NCI-H524 (cell line): ENCODE measurements at places on chromosomes 3 and 15.
A peak's percentile ranks its signal among the peaks of the same experiment; 100 is the strongest.

- DNase-seq: no peak
Measured at GRCh38 chr15:33098094-33099058, 96.1 kb downstream of the FMN1 start.

GRCh38 chr15:91227766-91228165 lies 127.7 kb downstream of the SV2B start:
- no peak for DNase-seq

GRCh38 chr3:183396662-183397391 lies 31.6 kb downstream of the MCF2L2 start:
- no peak for DNase-seq

GRCh38 chr15:45618813-45619212 lies 16.0 kb upstream of the SQOR start:
- DNase-seq: peak; percentile 80

GRCh38 chr15:40097968-40098476 lies 10.7 kb downstream of the BMF start:
- no peak for DNase-seq

DNA sequence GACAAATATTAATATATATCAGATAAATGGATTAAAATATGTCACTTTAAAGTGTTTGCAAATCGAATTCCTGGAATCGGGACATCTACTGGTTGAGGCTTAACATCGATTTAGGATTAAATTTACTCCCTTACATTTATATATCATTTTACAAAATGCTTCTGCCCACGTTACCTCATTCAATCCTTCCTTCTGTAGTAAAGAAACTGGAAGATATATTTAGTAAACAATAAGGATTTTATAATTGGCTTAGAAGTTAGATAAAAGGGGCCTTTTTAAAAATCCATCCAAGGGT lies 1.3 kb downstream of the CLPX start:
- DNase-seq: no peak

DNA sequence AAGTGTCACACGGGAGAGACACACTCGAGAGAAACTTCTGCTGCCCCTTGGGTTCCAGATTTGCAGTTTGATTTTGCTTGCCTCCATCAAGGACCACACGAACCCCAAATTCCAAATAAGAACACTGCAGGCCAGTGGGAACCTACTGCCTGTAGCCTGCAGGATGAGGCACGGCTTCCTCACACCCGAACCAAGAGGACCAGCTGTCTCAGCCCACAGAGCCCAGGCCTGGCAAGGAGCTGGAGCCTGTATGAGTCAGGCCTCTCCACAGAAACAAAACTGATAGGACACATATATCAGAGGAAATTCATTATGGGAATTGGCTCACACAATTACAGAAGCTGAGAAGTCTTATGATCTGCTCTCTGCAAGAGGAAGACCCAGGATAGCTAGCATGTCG lies 188.1 kb upstream of the NSMCE3 start:
- no peak for DNase-seq

DNA sequence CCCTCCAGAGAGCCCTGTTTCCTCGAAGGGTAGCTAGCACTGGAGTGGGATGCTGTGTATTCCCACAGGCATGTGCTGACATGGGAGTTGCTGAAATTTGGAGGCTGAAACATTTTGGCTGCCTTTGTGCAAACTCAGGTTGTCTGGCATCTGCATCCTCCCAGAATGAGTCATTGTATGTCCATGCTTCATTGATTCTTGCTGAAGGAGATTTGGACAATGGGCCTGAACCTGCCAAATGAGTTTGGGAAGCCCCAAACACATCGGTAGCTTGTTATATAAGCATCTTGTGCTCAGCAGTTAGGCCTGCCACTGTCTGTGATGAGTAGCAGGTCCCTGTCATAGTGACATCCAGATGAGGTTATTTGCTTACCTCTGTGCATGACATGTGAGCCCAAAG lies 160.0 kb downstream of the IL5RA start:
- no peak for DNase-seq

DNA sequence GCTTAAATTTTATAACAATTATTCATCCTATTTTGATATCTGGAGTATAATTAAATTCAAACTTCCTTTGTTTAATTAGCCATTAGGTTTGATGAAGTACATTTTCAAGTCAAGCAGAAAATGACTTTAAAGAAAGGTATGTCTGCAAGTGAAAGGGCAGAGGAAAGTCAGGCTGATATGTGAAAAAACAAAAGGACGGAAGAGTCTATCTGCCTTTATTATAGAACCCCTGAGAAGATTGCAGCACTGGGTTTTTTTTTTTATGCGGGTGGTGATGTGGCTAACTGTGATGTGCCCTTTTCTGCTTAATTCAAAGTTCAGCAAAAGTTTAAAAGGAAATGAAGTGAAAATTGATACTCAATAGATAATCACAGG lies 83.2 kb downstream of the COL8A1 start:
- DNase-seq: no peak

DNA sequence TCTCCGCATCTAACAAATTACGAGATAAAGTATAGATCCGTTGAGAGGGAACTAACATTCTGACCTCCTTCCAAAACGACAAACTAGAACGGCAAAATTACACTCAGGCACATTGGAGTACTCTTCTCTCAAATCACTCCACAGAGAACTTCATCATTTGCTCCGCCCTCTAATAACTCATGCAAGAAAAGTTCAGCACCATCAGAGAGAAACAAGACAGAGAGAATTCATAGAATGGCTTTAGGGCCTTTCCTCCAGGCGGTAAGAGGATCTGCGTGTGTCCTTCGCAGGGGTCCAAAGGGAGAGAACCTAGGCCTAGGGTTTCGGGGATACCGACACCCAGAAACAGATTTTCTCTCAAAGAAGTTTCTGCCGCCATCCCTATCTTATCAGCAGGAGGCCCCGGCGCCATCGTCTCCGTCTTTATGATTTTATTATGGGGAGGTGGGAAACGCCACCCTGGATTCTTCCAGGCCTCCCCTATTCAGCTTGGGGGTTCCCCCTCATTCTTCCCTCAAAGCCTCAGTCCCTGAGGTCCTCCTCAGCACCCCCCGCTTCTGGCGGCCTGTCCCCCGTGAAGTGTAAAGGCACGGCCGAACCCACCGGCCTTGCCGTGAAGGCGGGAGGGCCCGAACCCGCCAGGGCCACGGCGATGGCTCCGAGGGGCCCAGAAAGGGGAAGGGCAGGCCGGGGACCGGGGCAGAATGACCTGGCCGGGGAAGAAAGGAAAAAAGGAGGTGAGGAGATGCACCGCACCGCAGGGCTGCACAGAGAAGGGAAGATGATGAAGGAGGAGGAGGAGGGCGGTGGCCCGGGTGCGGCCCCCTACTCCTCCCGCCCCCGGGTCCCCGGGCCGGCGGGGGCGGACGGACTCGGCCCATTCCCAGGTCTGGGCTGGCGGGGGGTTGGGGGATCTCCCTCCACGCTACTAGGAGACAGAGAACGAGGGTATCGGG lies 768 bp downstream of the UBXN7 start:
- DNase-seq: peak; percentile 44

- DNase-seq: no peak
Measured at GRCh38 chr3:113374078-113374477, 67.2 kb downstream of the CFAP44 start.

DNA sequence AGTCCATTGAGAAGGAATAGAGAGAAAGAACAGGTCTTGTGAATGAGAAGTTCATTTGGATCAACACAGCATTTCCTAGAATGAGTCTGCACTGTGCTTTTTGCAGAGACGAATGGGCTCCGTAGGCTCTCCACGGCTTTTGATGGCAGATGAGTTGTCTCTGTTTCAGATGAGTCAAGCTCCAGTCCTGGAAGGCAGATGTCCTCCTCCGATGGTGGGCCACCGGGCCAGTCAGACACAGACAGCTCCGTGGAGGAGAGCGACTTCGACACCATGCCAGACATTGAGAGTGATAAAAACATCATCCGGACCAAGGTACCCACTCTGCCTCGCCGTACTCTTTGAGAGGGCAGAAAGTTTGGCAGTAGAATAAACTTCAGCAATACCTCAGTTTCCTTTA lies 70.5 kb downstream of the SIDT1 start:
- no peak for DNase-seq

GRCh38 chr15:63276342-63277037 lies 915 bp upstream of the APH1B start:
- DNase-seq: no peak

GRCh38 chr15:87200149-87200548 lies 1056.4 kb downstream of the NTRK3 start:
- DNase-seq: peak; percentile 77

DNA sequence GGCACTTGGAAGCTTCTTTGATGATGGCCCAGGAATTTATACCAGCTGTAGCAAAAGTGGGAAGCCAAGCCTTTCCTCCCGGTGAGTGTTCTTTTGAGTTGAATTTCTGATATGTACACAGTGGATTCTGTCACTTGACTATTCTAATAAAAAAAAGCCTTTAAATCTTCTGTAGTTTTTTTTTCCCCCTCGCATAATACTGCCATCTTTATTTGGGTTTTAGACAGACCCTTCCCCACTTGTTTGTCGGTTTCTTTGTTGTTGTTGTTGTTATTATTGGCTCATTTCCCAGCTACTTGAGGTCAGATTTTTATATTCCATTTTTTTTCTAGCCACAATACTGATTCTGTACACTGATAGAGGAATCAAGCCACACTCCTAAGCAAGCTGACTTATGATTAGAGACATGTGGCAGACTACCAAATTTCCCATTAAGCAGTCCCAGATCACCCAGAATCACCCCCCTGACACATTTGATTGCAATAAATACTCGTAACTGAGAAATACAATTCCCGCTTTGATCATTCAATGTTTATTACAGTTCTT lies 122.4 kb upstream of the IL12A start:
- no peak for DNase-seq

- DNase-seq: no peak
Measured at GRCh38 chr3:65587650-65588439, 450.9 kb downstream of the MAGI1 start.

- no peak for DNase-seq
Measured at GRCh38 chr3:106829206-106829605, 548.0 kb upstream of the CCDC54 start.

GRCh38 chr3:52046186-52046901 lies 10.0 kb downstream of the DUSP7 start:
- no peak for DNase-seq

DNA sequence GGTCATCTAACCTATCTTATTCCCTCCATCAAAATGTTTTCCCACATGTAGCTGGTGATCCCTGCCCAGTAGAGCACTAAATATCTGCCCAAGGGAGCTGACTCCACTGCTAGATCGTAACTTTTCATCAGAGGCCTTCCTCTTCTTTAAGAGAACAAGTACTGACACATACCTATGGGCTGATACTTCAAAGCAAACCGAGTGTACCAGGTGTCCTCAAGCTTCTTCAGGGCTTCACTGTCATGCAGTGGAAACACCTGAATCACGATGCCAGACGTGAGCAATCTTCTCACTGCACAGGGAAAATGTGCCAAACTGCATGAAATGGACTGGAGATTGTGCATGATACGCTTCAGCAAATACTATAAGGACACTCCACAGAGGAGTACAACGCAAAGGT lies 41.6 kb downstream of the ANO10 start:
- no peak for DNase-seq
